HT-29 (cell line): ENCODE measurements at places on chromosomes 1 and 21. TPM values are rescaled to one million over a fixed set of nuclear protein-coding genes. Genes with fewer than 3 reads are reported as not detected.

DNA sequence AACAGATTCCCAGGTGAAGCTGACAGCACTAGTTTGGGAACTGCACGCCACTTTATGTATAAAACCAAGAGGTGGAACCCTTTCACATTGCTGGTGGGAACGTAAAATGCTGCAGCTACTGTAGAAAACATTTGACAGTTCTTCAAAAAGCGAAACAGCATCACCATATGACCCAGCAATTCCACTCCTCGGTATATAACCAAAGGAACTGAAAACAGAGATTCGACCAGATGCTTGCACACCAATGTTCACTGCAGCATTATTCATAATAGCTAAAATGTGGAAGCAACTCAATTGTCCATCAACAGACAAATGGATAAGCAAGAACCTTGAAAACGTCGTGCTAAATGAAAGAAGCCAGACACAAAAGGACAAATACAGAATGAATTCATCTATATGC is 17.5 kb downstream of the RSPH1 start:
- DNase-seq: no peak

DNA sequence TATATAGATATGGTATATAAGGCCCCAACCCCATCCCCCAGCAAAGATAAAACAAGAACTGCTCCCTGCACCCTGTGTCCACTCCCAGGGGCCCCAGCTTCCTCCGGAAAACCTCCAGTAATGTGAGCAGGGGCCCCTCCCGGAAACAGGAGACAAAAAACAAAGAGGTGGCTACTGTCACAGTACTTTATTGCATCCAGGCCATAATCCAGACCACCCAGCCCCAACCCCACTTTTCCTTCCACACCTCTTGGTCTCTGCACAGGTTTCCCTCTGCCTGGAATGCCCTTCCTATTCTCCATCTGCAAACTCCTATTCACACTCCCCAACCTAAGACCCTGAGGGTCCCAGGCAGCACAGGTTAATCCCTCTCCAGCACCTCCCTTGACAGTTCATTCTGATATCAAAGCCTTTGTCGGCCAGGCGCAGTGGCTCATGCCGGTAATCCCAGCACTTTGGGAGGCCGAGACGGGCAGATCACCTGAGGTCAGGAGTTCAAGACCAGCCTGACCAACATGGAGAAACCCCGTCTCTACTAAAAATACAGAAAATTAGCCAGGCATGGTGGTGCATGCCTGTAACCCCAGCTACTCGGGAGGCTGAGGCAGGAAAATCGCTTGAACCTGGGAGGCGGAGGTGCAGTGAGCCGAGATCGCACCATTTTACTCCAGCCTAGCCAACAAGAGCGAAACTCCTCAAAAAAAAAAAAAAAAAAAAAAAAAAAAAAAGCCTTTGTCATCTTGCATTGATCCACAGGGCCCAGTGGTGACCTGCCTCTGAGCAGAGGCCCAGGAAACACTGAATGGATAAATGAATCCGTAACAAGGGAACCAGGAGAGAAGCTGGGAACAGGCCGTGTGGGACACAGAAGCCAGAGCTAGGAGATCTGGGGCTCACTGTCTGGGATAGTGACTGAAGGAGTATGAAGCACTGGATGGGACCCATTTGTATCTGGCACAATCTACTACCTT is 2.3 kb upstream of the AUNIP start:
- no peak for DNase-seq

DNA sequence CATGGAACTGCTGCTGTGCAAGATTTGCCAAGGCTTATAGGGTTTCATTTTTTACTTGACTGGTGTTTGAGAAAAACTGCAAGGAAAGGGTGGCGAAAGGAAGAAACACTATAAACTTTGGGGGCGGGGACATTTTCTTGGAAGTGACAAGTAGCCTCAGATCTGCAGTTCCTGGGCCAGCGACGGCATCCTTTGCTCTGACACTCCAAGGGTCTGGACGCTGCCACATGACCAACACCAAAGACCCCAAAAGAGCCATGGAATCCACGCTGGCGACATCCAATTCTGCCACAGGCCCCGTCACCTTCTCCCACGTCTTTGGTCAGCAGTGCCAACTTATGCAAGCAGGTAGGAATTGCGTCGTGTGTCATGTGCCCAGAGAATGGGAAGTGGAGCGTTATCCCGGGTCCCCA is 193.4 kb downstream of the PRDM2 start:
- DNase-seq: no peak

- no peak for DNase-seq
Measured at GRCh38 chr1:171381866-171382210, 67.9 kb downstream of the FMO4 start.

GRCh38 chr21:34890470-34890723 is 158.7 kb downstream of the RUNX1 start:
- DNase-seq: no peak

DNA sequence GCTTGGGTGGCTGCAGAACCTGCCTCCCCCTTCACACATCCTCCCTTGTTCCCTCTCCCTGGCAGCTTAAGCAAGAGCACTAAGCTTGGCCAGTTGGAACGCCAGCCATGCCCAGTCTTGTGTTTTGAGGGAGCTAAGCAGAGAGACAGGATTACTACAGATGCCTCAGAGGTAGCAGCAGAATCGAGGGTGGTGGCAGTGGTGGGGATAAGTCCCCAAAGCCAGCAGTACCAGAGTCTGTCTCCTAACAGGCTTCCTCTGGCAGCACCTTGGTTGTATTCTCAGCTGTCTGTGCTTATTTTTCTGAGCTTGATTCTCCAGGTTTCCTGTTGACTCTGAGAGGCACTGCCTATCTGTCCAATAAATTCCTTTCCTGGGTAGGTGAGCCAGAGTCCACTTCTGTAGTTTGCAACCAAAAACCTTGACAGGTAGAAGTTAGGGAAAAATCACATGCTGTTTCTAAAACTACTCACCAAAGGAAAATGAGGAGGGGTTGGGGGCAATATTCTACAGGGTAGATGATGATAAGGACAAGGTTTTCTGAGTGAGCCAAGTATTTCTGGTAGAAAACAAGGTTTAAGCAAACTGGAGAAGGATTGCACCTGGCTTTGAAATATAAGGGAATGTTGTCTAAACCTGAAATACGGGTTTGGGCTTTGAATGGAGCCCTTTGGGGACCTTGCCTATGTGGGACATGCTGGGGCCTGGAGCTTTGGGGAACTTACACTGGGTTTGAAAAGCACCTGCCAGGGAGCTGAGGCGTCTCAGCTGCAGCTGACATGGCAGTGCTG is 100.8 kb downstream of the PBX1 start:
- DNase-seq: peak; percentile 94

The MSH4 gene
- 0.05 and 0.16 TPM in 2 replicates for total RNA-seq

The KPRP gene
- total RNA-seq: not detected in 2 replicates

DNA sequence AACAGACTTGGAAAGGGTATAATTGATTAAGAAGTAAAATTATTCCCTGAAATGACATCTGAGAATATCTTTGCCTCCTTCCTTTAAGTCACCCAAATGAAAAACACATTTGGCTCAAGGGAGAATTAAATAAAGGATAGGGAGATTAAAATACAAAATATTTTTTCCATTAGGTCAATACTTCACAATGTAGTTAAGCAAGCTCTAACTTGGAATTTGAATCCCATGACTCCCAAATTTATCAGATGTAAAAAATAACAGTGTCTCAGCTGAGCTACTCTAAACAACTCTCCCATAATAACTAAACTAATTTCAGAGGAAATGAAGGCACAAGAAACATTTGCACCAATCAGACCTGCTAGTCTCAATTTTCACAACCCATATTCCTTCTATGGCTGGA is 6.5 kb upstream of the NMNAT2 start:
- DNase-seq: no peak

DNA sequence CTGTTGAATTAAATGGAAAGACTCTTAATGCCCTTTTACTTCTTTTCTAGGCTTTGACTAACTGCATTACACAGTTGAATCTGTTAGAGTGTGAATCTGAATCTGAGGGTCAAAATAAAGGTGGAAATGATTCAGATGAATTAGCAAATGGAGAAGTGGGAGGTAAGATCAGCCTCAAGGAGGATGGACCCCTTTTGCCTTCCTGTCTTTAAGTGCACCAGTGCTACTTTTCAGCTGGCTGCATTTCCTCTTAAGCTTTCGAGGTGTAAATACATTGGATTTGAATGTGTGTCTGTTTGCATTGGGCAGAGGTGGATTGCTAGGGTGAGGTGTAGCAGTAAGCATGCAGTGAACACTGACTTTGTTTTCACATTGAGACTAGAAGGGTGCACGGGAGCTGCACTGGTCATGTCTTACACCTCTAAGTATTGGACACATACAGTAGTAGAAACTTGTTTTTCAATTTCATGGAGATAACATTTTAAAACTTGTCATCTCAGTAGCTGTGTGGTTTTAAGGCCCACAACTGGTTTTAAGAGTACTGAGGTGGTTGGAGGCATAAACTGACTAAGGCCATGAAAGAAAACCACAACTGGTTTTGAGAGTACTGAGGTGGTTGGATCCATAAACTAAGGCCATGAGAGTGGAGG is 35.4 kb downstream of the MIA3 start:
- no peak for DNase-seq

DNA sequence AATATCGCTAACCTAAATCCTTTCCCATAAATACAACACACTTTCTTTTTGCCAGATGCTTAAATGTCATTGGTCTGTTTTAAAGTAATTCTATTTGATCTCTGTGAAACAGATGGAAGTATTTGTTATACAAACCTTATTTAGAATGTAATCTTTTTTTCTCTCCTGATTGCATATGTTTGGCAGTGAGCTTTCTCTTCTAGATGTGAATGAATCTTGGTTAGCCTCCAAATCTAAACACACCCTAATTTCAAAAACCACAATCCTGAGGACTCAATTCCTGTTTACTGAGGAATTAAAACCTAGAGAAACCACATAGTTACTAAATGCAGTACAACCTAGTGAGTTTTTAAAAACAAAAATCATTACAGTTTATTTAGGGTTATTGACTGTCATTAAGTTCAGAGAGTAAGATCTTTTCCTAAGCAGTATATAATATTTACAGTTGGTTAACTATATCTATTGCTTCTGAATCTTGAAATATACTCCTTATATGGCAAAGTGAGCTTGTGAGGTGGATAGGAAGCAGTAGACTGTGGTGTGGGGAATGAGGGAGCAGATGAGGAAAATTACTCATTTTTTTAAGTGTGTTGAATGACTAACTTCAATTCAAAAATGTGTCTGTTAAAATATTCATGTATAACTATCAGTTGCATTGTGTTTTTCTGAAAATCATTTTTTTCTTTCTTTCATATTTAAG is 218.7 kb downstream of the FMN2 start:
- DNase-seq: peak; percentile 9

DNA sequence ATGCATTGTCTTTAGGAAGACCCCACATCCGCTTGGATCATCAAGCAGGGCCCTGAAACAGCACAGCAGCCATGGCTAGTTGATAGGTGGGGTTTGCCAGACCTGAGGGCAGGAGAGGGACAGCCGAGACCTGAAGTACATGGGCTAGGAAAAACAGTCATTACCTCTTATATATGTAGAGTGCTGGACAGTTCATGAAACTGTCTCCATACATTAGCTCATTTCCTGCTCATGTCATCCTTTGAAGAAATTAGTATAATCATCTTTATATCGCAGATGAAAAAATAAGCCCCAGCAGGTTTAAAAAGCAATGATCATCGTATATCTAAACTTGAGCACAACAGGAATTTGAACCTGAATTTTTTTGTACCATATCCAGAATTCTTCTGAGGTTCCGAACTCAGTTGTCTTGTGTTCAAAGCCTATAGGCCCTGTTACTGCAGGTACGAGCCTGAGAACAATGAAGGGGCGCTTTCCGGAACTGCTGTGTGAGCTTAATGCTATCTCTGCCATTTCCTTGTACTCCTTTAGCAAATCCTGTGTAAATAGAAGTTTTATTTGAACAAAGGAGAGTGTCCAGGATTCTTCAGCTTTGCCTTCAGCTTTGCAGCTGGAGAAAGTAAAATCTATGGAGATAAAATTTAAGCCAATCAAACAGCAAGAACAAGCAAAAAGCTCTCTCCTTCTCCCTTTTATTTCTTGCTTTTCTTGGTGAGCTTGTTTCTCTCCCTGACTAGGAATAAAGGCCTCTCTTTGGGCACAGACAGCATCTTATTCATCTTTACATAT is 32.4 kb upstream of the DUSP10 start:
- DNase-seq: no peak

DNA sequence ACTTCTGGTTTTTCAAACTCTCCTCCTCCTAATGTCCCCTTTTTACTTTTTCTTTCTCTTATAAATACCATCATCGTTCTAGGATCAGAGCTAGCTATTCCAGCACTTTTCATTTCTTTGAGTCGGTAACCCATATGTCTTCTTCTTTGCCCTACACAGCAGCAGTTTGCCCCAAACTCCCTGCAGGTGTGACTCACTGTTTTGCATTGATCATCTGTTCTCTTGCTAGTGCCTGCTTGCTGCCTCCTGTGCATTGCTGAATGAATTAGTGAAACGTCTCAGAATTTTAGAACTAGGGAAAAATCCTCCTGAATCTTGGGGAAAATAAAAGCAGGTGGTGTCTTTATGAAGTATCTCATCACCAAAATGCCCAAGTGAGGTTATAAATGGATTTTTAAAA is 21.7 kb downstream of the KCNK2 start:
- DNase-seq: no peak

The DNAH14 gene
- total RNA-seq: 2.2 and 3.9 TPM in 2 replicates

The ASAP3 gene
- total RNA-seq: 3.1 and 4.3 TPM in 2 replicates

DNA sequence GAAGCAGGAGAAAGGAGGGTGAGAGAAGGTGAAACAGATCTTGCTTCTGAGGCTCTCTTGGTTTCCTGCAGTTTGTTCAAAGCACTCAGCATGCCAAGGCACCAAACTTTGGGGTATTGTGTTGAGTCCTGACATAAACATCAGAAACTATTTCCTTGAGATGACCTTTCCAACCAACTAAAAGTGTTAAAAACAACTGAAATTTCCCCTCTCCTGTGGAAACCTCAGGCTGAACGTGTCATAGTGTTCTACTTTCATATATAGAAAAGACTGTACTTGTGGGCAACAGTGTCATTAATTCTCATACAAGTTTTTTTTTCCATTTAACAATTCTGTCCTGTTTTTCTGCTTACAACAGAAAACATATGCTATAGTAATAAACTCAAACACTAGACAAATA is 6.3 kb upstream of the LYST start:
- no peak for DNase-seq

- no peak for DNase-seq
Measured at GRCh38 chr1:107538502-107538901, 397.7 kb downstream of the NTNG1 start.

The PODN gene
- total RNA-seq: 0.03 TPM in 1 of 2 replicates, not detected in the other

GRCh38 chr1:42674214-42674613 is 8.0 kb upstream of the YBX1 start:
- DNase-seq: no peak

- DNase-seq: no peak
Measured at GRCh38 chr1:39076127-39076798, 50.1 kb downstream of the NDUFS5 start.

DNA sequence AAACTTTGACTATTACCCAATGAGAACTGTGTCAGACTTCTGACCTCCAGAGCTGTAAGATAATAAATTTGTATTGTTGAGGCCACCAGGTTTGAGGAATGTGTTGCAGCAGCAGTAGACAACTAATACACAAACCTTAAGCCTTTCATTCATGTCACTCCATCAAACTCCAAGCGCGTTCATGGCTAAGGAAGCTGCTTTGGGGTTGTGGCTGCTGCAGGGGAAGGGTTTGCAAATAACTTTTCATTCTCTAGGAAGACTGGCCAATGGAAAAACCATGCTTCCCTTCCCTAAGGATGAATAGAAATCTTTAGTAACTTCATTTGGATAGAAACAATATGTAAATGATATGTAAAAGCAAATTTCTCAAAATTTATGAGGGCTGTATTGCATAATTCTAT is 170.4 kb downstream of the RHOU start:
- no peak for DNase-seq

GRCh38 chr1:10663678-10664035 is 132.8 kb downstream of the CASZ1 start:
- no peak for DNase-seq
